ENCODE measurements at places on chromosomes 13 and 19.

- no peak for DNase-seq
Measured at GRCh38 chr13:97321101-97321500, 99.0 kb downstream of the MBNL2 start.

DNA sequence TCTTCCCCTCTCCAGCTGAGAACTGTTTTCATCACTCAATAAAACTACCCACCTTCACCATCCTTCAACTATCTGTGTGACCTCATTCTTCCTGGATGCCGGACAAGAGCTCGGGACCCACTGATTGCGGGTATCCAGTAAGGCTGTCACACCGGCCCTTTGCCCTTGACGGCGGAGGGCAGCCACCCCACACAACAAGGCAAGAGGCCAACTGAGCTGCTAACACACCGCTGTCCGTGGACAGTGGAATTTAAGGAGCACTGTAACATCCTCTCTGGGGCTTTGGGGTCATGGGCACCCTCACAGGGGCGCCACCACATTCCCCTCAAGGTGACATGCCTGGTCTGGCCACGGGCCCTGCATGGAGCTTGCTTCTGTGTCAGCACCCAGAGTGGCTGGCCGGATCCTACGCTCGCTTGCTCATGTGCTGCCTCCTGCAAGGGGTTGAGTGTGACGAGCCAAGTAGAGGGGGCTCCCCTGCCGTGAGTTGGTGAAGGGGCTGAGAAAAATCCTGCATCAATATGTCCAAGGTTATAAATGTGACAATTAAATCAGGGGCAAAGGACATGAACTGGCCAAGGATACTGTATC, 31.4 kb downstream of the LHFPL6 start:
- no peak for DNase-seq

DNA sequence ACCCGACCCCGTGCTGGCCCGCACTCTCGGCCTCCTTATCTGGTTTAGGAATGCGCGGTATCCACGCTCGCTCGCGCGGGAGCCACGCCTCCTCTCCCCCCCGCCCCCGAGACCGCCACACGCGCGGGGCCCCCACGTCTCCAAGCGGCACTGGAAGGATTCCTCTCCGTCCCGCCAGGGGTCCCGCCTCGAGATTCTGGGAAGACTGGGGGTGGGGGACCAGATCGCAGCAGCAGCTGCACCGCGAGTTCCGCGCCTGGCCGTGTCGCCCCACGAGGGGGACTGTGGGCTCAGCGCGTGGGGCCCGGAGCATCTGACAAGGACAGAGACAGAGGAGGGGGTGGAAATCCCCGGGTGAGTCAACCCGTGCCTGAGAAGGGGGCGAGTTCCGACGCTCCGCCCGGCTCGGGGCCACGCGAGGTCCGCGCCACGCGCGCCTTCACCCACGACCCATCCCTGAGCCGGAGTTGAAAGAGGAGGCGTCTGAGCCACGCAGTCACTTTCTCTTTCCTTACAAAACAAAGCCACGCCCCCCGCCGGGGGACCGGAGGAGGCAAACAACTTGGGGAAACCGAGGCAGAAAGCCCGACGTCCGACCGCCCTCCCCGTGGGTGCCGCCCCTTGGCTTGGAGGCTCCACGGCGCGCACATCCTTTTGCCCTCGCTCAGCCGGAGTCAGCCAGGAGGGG, 814 bp downstream of the S1PR2 start:
- no peak for DNase-seq

DNA sequence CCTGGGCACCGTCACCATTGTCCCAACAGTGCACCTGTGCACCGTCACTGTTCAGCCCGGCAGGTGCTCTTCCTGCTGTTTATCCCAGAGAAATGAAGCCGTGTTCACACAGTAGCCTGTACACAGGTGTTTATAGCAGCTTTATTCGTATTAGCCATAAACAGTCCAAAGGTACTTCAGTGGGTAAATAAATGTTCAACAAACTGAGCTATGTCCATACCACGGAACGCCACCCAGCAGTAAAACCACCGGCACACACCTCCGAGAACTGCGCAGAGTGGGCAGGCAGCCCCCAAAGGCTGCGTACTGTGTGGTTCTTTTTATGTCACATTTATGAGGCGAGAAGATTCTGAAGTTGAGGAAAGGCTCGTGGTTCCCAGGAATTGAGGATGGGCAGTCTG, 44.9 kb upstream of the DCUN1D2 start:
- no peak for DNase-seq

GRCh38 chr19:4234862-4235201, 5.5 kb downstream of the EBI3 start:
- DNase-seq, result no peak

All from bone marrow (tissue), 2 donors.